ENCODE measurements at places on chromosomes 6 and 20. TPM values are rescaled to one million over a fixed set of nuclear protein-coding genes. Genes with fewer than 3 reads are reported as not detected.

DNA sequence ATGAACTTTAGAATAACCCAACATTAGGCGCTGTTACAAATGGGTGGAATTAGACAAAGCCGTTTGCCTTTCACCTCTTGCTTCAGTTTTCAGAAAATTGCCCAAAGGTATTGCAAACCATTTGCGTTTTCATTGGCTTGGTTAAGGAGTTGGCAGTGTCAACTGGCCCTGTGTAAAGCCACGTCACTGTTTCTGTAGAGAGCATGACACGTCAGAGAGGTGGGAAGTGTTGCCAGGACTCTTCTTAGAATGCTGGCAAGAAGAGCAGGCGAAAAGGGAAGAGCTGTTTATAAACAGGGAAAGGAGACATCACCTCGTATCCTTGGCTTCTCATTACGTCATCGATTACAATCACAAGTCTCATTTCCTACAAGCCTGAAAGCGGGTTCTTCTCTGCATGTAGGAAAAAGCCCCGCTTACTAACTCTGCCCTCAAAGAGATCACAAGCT, 4.2 kb upstream of the IRF4 start:
- no peaks in the 10 kb centered on the region for H3K4me1 ChIP-seq
- no peaks in the 10 kb centered on the region for H3K27me3 ChIP-seq
- H3K4me3 ChIP-seq = no peak overlapping the region
- H3K36me3 ChIP-seq = no peaks in the 10 kb centered on the region
- no peak for DNase-seq

- no peak overlapping the region for H3K27ac ChIP-seq
- DNase-seq = no peak
- peaks cover 36% of the 10 kb centered on the region for H3K27me3 ChIP-seq
- H3K4me1 ChIP-seq = no peaks in the 10 kb centered on the region
Observed at GRCh38 chr6:167763056-167763944, 63.4 kb upstream of the AFDN start.

DNA sequence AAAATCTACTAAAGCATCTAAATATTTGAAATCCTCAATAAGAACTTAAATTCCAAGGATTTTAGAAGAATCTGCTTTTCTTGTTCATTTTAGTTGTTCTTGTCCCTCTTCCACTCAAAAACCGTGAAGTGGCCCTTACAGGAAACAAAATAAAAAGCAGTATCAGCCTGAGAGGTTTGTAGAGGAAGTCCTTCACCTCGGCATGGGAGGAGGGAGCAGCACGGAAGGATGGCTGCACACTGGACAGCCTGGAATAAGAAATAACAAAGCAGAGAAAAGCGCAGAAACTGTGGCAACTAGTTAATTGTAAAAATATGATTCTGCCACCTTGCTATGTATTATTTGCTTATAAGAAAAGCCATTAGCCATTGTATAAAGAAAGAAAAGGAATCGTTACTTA, 46.1 kb downstream of the RALGAPA2 start:
- H3K4me1 ChIP-seq = no peaks in the 10 kb centered on the region
- H3K27ac ChIP-seq = no peak overlapping the region
- H3K36me3 ChIP-seq = no peaks in the 10 kb centered on the region
- H3K27me3 ChIP-seq = no peaks in the 10 kb centered on the region
- no peak for DNase-seq

- H3K27ac ChIP-seq = no peak overlapping the region
- H3K36me3 ChIP-seq = no peaks in the 10 kb centered on the region
- no peak for DNase-seq
- H3K27me3 ChIP-seq = peaks cover 16% of the 10 kb centered on the region
- peaks cover 19% of the 10 kb centered on the region for H3K4me1 ChIP-seq
Observed at GRCh38 chr20:63829945-63830835, 874 bp downstream of the ZBTB46 start.

DNA sequence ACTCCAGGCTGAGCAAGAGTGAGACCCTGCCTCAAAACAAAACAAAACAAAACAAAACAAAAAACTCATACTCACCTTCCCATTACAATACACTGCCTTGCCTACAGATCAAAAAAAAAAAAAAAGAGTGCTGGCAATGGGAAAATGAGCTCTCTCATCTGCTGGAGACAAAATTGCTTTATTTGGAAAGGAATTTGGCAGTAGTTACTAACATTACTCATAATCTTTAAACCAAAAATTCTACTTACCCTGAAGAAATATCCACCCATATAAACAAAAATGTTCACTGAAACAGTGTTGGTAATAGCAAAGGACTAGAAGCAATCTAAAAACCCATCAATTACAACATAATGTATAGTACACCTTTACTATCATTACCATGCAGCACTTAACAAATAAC, 120.4 kb downstream of the RNGTT start:
- no peaks in the 10 kb centered on the region for H3K4me1 ChIP-seq
- peaks cover 9% of the 10 kb centered on the region for H3K36me3 ChIP-seq
- H3K4me3 ChIP-seq = no peak overlapping the region
- H3K27ac ChIP-seq = no peak overlapping the region
- no peak for DNase-seq
- H3K27me3 ChIP-seq = no peaks in the 10 kb centered on the region

The CTNNBL1 gene
- 85.2 TPM for total RNA-seq

All from SJCRH30 (cell line).